SJSA1 (cell line): ENCODE measurements at places on chromosomes 3 and 15.
A peak's percentile ranks its signal among the peaks of the same experiment; 100 is the strongest.

- no peak for DNase-seq
These were observed 55.5 kb upstream of the PRR23C start for GRCh38 chr3:139099968-139100817.

DNA sequence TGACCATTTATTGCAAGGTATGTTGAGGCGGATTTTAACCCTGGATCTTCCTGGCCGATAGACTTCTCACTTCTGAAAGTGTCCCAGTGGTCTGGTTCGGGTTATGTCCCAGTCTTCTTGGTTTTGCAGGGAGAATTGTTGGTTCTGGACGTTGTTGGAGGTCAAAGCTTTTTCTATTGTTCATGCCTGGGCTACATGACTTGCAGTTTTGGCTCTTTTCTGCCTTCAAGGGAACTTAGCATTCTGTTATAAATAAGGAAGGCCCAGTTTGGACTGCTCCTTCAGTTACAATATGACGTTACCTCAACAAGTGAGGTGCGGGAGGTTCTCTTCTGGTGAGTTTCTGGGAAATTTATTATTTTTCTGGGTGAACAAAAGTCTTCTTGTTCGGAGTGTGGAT is 614.3 kb downstream of the DIPK2A start:
- no peak for DNase-seq

DNA sequence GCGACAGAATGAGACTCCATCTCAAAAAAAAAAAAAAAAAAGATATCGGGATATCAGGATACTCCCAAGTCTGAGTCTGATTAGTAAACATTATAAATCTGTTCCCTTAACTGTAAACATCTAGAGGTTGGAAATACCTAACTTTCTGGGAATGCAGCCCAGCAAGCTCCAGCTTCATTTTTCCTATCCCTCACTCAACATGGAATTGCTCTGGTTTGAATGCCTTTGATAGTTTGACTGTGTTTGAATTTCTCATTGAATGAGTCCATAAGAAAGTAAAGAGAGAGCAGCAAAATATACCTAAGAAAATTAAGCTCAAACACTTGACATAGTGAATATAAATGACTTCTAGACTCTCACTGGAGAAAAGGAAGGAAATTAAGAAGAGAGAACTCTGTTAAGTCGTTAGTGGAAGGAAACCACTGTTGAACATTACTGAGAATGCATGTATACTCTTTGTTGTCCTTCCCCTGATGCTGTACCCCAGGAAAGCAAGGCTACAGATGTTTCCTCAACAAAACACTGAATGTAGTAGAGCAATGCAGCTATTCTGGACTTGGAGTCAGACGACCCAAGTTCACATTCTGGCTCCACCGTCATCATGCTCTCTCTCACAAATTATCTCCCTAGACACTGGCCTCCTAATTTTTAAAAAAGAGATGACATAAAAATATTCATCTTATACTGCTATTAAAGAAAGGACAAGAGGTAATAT is 62.4 kb downstream of the CD200 start:
- DNase-seq, result no peak

DNA sequence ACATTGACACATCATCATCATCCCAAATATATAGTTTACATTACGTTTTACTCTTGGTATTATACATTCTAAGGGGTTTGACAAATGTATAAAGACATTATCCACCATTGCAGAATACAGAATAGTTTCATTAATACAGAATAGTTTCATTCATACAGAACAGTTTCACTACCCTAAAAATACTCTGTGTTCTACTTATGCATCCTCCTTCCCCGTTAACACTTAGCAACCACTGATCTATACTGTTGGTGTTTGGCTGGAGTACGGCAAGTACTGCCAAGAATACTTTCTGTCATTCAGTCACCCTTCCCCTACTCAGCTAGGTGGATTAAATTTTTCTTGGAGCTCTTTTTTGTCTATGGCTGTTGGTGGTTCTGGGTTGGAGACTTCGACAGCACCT is 33.4 kb downstream of the LEKR1 start:
- DNase-seq, result no peak

- peak; percentile 48 for DNase-seq
These were observed 86.1 kb downstream of the TJP1 start for GRCh38 chr15:29736012-29736743.

GRCh38 chr3:137866933-137867332 is 102.8 kb downstream of the SOX14 start:
- no peak for DNase-seq

DNA sequence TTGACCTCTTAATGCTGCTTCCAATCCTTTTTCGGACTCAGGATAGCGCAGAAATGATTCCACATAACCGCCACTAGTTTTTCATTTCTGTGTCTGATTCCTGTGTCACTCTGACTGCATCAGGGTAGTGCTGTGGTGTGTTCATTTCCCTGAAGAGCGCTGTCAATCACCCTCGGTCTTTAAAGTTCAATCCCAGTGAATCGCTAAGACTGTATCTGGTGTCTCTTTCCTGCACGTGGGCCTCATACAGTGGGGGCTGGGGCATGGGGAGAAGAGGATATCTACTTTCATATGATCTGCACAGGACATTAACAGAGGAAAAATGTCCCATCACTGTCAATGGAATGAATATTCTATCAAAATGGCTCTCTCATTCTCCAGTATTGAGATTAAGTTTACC is 32.9 kb upstream of the BNIP2 start:
- DNase-seq, result no peak

DNA sequence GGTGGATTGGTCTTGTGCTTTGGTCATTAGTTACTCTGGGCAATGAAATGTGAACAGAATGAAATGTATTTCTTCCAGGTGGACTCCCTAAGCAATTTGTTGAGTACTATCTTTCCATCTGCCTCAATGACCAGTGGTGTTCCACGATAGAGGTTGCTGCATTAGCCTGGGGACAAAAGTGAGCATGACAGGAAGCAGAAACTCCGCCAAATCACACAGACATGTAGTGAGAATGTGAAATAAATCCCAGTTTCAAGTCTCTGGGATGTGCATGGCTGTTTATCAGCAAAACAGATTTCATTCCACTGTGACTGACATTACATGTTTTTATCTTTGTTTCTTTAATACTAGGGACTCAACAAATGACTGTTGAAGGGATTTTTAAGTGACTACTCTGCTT is 63.3 kb upstream of the DCBLD2 start:
- no peak for DNase-seq

DNA sequence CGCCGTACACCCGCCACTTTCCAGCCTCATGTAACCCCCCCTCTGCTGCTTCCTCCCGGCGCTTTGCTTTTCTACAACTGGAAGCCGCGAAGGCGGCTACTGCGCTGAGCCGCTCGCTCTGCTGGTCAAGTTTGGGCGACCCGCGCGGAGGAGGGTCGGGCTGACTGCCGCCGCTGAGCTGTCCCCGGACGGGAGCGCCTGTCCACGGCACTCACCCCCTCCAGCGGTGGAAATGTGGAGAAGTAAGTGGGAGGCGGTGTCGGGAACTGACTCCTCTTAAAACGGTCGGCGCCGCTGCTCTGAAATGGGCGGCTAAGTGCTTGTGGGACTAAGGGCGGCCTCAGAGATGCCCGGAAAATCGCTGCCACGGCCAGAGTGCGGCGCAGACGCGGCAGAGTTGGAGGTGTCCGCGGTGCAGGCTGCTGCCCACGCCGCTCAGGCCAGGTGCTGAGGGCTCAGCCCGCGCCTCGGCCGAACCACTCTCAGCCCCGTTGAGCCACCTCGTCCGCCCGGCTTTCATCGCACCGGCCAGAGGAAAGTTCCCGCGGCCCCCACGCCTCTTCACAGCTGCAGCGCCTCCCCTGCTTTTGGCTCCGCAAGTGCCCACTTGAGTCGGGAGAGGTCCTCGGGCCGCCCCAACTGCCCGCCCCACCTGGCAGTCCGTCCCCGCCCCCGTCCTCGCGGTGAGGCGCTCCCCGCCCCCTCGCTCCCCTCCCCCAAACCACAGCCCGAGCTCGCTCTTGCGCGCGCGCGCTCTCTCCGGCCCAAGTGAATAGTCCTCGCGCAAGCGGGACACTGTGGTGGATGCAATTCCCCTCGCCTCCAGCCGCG is at the start of gene EPHA6:
TSS of gene EPHA6 (plus strand) at position 775 of the 831 bp plus-strand sequence.
- DNase-seq, result peak; percentile 3
